Activated CD4-positive, alpha-beta T cell treated with anti-CD3 and anti-CD28 coated beads for 4 hours (primary cell): ENCODE measurements at places on chromosomes 5 and 9.

DNA sequence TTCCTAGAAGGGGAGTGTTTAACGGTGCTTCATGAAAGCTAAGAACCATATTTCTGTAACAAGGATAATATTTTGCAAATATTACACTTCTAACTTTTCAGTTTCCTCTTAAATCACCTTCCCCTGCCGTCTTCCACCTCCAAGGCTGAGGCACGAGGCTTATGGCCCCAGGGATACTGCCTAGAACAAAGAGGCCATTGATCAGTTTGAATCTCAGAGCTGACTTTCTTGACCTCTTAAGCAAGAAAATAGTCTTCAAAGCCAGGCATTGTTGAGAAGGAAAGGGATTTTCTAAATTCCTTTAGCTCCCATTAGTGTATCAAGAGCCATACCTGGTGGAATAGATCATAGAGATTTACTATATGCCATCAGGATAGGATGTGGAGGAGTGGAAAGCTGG, 566.2 kb downstream of the BNC2 start:
- DNase-seq: no peak

DNA sequence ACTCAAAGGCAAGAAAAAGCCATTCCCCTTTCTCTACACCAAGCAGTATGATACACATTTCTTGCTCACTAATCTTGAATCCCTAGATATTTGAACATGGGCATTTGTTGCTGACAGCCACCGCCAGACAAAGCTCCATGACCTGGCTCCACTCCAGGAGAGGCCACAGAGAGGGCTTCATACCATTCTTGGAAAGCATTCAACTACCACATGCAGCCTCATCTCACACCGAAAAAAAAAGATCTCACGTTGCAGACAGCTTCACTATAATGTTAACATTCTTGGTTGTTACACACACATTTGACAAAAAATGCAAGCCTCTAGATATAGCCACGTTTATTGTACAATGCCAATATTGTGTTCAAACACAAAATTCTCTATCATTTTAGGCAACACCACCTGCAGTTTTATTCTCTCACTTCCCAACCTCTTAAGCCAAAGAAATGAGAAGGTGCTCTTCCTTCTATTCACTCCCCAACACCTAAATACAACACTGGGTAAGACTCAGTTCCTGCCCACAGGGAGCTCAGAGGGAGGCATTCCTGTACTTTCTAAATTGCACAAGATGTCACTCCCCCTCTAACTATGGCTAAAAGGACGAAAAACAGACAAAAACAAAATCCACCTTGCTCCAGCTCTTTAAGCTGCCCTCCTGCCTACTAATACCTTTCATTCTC, 222.4 kb downstream of the TSSK1B start:
- DNase-seq: no peak

GRCh38 chr5:54741711-54742110, 224.2 kb downstream of the SNX18 start:
- DNase-seq: no peak

DNA sequence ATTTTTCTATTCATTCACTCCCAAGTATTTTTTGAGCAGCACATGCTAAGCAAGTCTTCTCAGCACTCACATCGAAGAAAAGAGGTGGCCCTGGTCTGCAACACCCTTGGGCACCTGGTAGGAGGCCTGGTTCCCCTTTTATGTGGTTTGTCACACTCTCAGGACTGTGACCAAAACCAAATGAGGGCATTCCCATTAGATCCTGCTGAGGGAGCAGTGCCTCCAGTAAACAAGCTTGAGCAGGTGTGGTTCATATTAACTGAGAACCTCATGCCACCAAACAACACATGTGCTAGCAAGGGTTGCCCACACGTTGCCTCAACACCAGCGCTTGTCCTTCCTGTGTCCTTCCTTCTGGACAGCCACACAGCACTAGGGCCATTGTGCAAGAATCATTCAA, 26.9 kb upstream of the SYK start:
- DNase-seq: no peak

GRCh38 chr9:115362101-115362500, 244.1 kb upstream of the TNC start:
- no peak for DNase-seq

DNA sequence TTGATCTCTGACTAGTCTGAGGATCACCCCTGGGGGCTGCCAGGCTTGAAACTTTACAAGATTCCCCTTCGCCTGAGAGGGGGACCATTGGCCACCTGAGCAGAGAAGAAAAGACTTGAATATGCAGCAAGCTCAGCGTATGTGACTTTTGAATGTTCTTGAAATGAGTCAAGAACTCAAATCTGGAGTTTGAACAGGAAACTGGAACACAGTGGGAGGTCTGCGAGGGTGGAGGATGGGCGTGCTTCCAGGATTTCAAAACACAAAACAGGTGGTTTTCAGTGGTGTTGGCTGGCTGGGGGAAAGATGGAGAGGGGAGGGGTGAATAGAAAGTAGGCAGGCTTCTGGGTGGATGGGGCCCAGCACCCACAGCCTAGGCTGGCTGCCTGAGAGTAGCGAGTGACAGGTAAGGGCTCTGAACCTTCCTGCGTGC, 40.6 kb downstream of the TMEM174 start:
- no peak for DNase-seq

DNA sequence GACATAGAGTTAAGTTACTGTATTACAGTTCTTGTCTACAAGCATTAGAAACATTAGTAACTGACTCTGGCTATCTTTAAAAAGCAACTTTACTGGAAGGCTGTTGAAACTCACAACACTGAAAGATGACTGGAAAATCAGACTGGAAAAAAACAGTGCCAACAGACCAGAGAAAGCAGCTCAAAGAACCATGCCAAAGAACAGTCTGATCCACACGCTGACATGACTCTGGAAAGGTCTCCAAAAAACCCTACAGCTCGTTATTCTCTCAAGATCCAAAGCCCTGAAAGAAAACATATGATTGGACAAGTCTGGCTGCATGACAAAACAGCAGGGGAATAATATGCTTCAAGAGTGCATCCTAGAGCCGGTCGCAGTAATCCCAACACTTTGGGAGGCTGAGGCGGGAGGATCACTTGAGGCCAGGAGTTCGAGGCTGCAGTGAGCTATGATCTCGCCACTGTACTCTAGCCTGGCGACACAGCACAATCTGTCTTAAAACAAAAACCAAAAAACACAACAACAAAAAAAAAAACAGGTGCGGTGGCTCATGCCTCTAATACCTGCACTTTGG, 5.6 kb downstream of the GOLPH3 start:
- no peak for DNase-seq

DNA sequence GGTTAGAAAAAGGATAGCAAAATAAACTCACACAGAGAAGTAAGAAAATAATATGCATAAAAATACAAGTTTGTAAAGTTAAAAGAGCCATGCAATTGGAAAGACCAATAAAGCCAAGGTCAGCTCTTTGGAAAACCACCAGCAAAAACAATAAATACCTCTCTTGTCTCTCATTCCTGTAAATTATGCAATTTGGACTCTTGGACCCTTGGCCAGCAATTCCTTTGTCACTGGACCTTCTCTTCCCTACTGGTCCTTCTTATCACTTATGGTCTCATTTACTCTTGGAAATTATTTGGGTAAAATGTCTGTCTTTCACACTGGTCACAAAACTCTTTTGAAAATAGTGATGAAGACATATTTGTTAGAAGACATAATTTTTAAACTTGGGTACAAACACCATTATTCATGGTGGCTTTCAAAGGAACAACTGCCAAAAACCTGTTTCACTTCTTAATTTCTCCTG, 379.5 kb downstream of the TMEM232 start:
- no peak for DNase-seq
